Thoracic aorta (tissue), 2 donors: ENCODE measurements at places on chromosomes 1 and 21. TPM values are rescaled to one million over a fixed set of nuclear protein-coding genes. Genes with fewer than 3 reads are reported as not detected.

Gene SYF2
- total RNA-seq, result 53.9 TPM

- H3K4me1 ChIP-seq, result peaks cover 15% of the 10 kb centered on the region
- no peak for DNase-seq
- no peaks in the 10 kb centered on the region for H3K36me3 ChIP-seq
- no peaks in the 10 kb centered on the region for H3K27me3 ChIP-seq
Measured at GRCh38 chr21:36159356-36159921, 2.8 kb downstream of the DOP1B start.

Gene RNU1-3
- under 0.01 TPM for total RNA-seq

- H3K4me1 ChIP-seq, result no peaks in the 10 kb centered on the region
- H3K4me3 ChIP-seq, result no peak overlapping the region
- H3K36me3 ChIP-seq, result no peaks in the 10 kb centered on the region
- DNase-seq, result no peak
- no peak overlapping the region for H3K27ac ChIP-seq
Measured at GRCh38 chr1:238404921-238405320, 514.2 kb upstream of the ZP4 start.

Gene HPCAL4
- not detected for total RNA-seq

GRCh38 chr1:161905269-161905884, 118.3 kb downstream of the OLFML2B start:
- H3K4me3 ChIP-seq, result no peak overlapping the region
- DNase-seq, result no peak
- no peaks in the 10 kb centered on the region for H3K36me3 ChIP-seq
- H3K27me3 ChIP-seq, result no peaks in the 10 kb centered on the region
- H3K27ac ChIP-seq, result no peak overlapping the region

Gene BCL2L15
- total RNA-seq, result 1.7 TPM

Gene GUCA2B
- not detected for total RNA-seq
